ENCODE measurements at places on chromosomes 11 and 22.
A peak's percentile ranks its signal among the peaks of the same experiment; 100 is the strongest.

DNA sequence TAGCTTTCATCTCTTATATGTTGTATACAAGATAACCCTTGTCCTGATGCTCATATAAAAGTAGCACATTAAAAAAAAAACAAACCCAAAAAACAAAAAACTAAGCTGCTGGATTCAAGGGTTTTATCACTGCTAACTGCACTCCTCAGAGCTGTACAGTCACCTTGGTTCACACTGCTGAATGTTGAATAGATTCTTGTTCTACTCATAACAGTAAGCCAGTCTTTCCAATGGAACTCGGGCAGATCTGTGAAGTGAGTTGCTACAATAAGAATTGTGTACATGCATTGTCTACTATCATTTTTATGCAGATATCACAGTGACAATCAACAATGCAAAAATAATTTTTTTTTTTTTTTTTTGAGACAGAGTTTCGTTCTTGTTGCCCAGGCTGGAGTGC lies 4.7 kb downstream of the HARBI1 start:
- DNase-seq = no peak

DNA sequence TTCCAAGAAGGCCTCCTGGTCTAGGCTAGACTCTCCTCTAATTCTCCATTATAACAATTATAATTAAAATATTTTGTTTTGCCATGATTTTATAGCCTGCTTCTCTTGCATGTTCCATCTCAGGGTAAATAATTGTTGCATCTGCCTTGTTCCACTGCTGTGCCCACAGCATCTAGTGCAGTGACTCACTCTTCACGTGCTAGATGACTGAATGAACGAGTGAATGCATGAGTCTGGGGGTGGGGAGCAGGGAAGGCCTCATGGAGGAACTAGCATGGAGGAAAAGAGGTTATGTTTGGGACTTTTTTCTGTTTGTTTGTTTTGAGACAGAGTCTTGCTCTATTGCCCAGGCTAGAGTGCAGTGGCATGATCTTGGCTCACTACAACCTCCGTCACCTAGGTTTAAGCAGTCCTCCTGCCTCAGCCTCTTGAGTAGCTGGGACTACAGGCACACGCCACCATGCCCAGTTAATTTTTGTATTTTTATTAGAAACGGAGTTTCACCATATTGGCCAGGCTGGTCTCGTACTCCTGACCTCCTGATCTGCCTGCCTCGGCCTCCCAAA lies 5.2 kb upstream of the OAF start:
- no peak for DNase-seq

GRCh38 chr11:64297699-64298358 lies 2.3 kb upstream of the CATSPERZ start:
- no peak for DNase-seq

DNA sequence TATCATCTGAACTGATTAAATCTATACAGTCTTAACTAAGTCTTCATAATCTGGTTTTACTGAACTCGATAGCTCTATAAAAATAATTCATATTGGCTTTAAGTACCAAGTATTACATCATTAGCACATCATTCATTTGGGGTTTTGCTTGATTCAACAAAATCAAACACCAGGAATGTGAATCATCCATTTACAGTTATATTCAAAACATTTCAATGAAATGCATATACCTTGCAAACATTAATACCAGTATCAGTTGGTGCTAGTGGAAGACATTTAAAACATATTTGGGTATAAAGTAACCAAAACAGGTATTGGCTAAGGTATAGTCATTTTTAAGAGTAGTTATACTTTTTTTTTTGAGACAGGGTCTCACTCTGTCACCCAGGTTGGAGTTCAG lies 12.2 kb upstream of the CCDC89 start:
- no peak for DNase-seq

DNA sequence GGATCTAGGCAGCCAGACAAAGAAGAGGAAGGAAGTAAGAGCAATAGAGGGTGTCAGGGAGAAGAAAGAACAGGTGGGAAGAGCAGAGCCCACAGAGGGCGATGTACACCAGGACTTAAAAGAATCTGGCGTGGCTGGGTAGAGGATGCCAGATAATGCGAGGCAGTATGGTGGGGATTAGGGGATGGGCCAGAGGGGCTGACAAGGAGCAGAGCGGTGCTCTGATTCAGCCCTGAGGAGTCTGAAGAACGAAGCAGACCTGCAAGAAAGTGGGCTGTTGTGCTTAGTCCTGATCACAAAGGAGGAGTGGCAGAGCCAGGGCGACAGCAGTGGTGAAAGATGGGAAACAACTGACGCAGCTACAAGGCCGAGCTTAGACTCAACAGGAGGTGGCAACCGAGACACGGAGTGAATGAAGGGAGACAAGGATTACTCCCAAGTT lies 163.7 kb downstream of the LARGE1 start:
- DNase-seq = no peak

DNA sequence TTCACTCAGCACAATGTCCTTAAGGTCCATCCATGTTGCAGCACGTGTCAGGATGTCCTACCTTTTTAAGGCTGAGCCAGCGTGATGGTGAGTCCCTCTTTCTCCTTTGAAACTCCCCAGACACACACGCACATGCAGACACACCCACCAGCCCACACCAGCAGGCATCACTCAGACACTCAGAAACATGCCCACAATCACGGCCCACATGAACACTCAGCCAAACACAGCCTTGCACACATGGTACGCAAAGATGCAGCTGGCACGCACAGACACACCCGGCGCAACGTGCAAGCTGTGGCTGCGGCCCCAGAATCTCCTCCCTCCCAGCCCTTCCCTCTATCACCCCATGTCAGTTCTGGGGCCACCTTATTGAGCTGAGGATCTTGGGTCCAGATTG lies 8.0 kb downstream of the FADS3 start:
- no peak for DNase-seq

GRCh38 chr11:117570701-117571100 lies 226.3 kb downstream of the DSCAML1 start:
- DNase-seq = no peak

- DNase-seq = no peak
Observed at GRCh38 chr11:126465573-126466188, 110.2 kb downstream of the ST3GAL4 start.

GRCh38 chr11:66022401-66023185 lies 3.7 kb downstream of the CATSPER1 start:
- DNase-seq = peak; percentile 57

- DNase-seq = no peak
Observed at GRCh38 chr11:17648528-17648927, 70.8 kb upstream of the MYOD1 start.

- no peak for DNase-seq
Observed at GRCh38 chr11:105769627-105770026, 159.8 kb downstream of the GRIA4 start.

DNA sequence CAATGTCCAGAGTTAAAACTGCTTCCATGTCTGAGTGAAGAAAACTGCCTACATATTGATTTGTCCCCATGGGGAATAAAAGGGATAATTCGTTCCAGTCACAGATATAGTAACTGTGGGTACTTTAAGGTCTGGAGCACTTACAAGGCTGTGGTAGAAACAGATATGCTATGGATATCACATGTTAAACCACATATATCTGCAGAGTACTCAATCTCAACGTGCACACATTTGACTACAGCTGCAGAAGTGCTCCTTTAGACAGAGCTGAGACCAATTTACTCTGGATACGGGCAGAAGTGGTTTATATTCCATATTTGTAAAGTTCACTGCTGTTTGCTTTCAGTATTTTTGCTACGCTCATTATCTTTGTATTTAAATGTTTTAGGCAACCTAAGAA lies 9.7 kb upstream of the MS4A2 start:
- DNase-seq = no peak

- no peak for DNase-seq
Observed at GRCh38 chr11:16982256-16982671, 31.9 kb downstream of the PLEKHA7 start.

- no peak for DNase-seq
Observed at GRCh38 chr11:102244681-102245409, 72.4 kb upstream of the BIRC3 start.

GRCh38 chr11:6671991-6672390 lies 11.1 kb downstream of the MRPL17 start:
- no peak for DNase-seq

- no peak for DNase-seq
Observed at GRCh38 chr11:77821349-77821851, 456 bp downstream of the AAMDC start.

GRCh38 chr11:45603946-45604682 lies 61.3 kb downstream of the CHST1 start:
- no peak for DNase-seq

- DNase-seq = peak; percentile 20
Observed at GRCh38 chr22:46044621-46045458, 67.9 kb upstream of the WNT7B start.

GRCh38 chr22:48756146-48757111 lies 1071.2 kb downstream of the BRD1 start:
- no peak for DNase-seq

GRCh38 chr22:42791721-42792452 lies 65.2 kb downstream of the ARFGAP3 start:
- DNase-seq = no peak

GRCh38 chr11:119941171-119941570 lies 196.7 kb downstream of the TRIM29 start:
- DNase-seq = no peak

DNA sequence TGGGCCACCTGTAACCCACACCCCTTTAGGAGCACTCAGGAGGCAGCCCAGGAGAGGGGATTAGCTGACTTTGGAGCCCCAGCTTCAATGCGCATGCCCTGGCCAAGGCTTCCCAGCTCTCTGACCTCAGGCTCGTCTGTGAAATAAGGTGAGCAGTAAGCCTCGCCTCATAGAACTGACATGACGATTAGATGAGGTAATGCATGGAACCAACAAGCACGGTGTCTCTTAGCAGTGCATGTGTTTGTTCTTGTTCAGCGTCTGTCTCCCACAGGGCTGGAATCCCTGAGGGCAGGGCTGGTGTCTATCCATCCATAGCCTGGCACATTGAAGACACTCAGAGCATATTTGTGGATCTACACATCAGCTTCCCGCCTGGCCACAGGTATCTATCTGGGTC lies 415.4 kb downstream of the MN1 start:
- DNase-seq = no peak

DNA sequence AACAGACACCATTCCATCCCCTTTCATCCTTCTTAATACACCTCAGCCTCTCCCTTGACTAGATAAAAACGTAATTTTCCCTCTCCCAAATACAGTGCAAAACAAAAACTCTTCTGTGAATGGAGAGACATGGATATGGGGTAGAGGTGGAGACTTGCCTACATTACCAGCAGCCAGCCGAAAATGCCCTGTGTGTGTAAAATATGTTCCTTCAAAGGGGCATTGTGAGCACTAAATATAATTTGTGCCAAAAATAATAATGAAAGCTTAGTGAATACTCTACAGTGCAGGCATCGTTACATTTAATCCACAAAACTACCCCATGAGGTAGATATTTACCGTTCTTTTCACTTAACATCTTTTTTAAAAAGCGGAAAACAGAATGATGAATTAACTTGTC lies 1.0 kb upstream of the TRIM44 start:
- DNase-seq = no peak

DNA sequence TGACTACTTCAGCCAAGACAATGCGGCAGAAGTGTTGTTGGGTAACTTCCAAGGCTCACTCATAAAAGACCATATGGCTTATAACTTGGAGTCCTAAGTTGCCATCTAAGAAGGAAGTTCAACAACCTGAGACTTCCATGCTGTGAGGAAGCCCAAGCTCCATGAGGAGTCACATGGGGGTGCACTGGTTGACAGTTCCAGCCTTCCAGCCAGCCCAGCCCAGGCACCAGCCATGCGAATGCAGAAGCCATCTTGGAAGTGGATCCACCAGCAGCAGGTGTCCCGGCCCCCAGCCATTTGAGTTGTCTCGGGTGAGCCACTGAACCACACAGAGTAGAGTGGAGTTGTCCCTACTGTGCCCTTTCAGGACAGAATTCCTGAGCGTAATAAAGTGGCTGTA lies 32.8 kb upstream of the WNT7B start:
- DNase-seq = no peak

DNA sequence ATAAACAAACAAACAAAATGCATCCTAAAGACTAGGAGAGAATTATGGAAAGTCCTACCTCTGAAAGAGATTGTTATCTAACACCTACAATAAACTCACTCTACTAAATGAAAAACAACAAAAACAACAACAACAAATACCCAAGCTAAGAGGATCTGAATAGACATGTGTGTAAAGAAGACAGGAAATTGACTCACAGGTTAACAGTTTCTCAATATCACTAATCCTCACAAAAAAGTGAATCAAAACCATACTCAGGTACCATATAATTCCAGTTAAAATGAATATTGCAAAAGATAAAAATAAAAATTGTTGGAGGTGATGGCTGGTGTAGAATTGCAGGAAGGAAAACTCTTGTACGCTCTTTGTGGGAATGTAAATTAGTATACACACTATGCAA lies 110.4 kb upstream of the TOP3B start:
- no peak for DNase-seq

DNA sequence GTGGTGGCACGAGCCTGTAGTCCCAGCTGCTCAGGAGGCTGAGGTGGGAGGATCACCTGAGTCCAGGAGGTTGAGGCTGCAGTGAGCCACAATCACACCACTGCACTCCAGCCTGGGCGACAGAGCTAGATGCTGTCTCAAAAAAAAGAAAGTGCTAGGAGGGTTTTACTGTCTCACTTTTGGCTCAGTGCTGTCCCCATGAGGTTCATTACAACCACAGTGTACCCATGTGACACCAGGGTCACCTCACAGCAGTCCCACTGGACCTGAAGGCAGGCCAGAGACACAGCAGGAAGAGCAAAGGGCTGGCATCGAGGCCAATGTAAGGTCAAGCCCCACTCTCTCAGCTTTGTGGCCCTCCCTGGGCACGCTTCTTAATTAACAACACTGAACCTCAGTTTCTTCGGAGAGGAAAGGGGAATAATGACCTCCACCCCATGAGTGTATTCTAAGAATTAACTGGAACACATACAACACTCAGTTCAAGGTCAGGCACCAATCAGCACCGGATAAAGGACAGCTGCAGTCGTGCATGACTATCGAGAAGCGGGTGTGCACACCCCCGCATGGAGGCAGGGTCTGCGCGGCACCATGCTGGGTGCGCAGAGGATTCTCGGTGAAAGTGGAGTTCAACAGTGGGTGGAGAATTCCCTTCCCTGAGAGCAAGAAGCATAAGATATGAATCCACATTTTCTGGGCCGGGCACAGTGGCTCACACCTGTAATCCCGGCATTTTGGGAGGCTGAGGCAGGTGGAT lies 30.9 kb upstream of the BAIAP2L2 start:
- no peak for DNase-seq

GRCh38 chr11:24619900-24620299 lies 123.0 kb downstream of the LUZP2 start:
- no peak for DNase-seq

DNA sequence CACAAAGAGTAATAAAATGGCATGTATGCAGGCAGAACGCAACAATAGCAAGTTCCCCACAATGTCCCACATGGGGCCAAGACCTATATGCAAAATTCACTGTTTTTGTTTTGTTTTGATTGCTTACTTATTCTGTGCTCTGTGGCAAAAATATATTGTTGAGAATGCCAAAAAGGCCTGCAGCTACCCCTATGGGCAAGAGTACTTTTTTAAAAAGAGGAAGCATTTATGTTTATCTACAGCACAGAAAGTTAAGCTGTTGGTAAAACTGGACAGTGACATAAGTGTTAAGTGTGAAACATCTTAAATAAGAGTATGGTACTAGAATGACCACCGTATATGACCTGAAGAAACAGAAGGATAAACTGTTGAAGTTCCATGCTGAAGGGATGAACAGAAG lies 301.9 kb upstream of the ZC3H12C start:
- no peak for DNase-seq

GRCh38 chr11:84264066-84264465 lies 977.9 kb upstream of the CCDC90B start:
- DNase-seq = no peak

- no peak for DNase-seq
Observed at GRCh38 chr22:39815932-39816331, 77.6 kb downstream of the ENTHD1 start.

GRCh38 chr11:118434553-118435289 lies 1.6 kb upstream of the KMT2A start:
- DNase-seq = no peak
